ENCODE measurements at places on chromosomes 3 and 15. TPM values are rescaled to one million over a fixed set of nuclear protein-coding genes. Genes with fewer than 3 reads are reported as not detected.

The NUSAP1 gene
- total RNA-seq, result 2.1 TPM

The KBTBD13 gene
- total RNA-seq, result not detected

The GP9 gene
- total RNA-seq, result not detected

The TTLL13 gene
- not detected for total RNA-seq

The CKMT1A gene
- total RNA-seq, result not detected

The ETV5 gene
- total RNA-seq, result 39.2 TPM
